ENCODE measurements at places on chromosomes 7 and 10.

DNA sequence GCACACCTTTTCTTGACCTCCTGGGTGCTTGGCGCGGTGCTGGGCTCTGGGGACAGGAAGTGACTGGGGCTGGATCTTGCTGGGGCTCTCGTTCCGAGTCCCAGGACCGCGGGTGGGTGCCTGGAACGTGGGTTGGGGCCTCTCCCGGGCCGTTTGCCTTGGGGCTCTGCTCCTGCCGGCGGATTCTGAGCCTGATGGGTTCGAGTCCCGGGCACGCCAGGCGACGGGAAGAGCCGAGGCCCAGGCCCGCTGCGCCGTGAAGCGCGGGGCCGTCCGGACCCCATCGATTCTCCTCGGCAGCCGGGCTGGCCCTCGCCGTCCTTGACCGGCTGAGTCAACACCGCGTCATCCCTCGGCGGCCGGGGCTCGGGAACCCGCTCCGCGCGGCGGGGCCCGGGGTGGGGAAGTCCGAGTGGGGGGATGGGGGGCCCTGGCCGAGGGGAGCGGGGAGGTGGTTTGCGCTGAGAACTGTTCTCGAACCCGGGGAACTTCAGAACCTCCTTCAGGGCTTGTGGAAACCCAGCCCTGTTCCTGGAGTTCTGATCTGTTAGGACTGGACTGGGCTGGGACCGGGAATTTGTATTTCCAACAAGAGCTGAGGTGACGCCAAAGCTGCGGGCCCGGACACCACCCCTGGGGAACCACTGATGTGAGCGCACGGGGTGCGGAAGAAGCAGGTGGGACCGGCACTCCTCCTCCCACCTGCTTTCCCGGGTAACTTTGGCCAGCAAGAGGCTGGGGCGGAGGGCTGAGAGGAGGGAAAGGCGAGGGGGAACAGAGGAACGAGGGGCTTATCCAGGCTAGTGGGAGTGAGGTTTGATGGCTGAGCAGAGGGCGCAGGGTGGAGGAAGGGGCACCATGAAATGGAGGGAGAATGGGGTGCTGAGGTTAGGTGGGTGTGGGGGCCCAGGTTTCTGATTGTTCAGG is 6.2 kb downstream of the HHEX start:
- DNase-seq: no peak

DNA sequence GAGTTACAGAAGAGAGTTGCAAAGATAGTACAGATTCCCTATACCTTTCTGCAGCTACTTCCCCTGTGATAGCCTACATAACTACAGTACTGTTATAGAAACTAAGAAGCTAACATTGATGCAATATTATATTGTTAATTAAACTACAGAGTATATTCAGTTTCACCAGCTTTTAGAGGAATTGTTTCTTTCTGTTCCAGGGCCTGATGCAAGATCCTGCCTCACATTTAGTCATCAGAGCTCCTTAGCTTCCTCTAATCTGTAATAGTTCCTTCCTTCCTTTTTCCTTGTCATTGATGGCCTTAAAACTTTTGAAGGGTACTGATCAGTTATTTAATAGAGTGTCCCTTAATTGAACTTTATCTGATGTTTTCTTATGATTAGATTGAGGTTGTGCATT is 56.8 kb downstream of the SDHAF3 start:
- DNase-seq: no peak

DNA sequence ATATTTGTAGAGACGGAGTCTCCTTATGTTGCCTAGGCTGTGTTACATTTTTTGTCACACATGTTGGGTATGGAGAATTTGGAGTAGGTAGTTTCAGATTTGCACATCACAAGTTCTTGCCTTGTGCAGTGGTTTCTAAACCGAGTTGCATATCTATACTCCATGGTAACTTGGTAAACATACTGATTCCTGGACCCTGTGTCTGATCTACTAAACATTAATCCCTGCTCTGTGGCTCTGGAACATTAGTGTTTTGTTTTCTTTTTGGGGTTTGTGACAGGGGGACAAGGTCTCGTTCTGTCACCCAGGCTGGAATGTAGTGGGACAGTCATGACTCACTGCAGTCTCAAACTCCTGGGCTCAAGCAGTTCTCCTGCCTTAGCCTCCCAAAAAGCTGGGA is 24.7 kb downstream of the AUTS2 start:
- DNase-seq: no peak

DNA sequence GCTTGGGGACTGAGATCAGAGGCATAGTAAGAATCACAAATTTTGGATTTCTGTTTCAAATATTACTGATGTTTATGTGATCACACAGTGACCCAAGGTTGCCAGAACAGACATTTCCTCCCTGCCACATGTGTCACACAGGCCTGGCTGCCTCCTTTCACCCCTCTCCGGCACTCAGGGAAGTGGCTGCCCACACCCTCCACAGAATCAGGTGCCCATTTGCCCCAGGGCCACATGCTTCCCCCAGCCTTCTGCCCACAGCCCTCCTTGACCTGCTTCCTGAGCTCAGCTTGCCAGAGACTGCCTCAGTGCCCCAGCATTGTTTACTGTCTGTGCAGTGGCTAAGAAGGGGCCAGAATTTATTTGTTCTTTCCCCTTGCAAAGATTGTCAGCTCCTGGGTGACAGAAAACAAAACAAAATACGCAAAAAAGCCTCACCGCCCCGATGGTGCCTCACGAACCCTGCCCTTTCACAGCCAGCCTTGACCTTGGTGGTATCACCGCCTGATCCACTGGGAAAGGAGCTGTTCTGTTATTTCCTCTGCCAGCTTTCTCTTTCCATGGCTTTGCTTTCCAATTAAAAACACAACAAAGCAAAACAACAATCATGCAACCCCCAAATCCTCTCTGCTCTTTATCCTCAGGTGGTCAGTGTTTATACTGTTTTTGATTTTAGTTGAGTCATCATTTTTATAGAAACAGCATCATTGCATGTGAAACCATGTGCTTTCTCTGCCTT is 52.8 kb downstream of the CHN2 start:
- no peak for DNase-seq

DNA sequence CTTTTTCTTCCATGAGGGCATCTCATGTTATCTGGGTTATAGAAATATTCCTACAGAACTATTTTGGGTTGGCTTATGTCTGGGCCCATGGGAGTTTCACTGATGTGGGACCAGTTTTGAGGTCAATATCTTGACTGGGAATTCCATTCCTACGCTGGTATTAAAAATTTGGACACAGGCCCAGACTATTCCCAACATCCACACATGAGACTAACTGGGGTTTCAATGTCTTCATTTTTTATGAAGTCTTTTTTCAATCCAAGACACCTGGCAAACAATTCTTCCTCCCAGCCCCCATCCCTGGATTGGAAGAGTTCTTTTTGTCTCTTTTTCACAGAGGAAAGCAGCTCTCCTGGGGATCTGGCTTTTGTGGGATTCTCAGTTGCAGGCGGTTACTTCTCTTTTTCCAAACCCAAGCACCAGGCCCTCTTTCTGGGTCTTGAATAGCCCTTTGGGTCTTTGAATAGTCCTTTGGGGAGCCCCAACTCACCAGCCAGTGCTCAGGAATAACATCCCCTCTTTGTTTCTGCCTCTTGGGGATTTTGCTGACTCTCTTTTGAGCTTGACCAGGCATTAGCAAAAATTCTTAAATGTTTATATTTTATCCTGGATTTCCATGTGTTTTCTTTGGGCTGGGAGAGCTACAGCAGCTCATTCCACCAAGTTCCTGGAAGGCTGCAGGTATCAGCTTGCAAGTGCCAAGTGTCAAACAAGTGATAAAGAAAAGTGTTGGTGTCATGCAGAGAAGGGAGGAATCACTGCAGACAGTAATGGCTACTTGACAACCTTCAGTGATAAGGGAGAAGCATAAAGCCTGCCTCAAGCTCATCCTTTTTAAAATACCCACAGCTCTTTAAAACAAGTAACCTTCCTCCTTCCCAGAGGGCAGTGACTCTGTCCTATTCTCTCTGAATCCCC is 234.3 kb downstream of the ADAM12 start:
- no peak for DNase-seq

DNA sequence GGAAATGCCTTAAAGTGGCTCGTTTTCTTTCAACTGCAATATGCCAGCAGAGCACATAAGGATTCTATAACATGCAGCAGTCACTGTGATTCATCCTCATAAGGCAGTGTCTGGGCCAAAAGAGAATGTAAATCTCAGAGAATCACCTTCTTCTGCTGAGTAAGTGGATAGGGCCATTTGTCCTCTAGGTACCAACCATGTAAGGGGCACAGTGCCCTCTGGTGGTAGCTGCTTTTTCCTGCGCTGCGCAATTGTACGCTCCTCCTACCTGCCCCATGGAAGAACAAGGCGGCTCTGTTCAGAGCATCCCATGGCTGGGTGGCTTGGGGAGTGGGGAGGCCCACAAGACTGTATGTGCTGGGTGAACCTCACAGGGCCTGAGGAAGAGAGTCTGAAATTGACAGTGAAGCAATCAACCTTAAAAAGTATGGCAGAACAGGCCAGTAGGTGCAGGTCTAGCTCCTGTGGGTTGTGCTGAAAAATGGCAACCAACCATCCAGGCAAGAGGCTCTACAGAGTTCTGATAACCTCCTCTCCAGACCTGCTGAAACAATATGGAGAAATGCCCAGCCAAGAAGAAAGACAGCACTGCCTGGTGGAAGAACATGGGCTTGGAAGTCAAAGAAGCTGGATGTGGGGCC is 78.6 kb upstream of the C10orf90 start:
- peak; percentile 5 for DNase-seq

DNA sequence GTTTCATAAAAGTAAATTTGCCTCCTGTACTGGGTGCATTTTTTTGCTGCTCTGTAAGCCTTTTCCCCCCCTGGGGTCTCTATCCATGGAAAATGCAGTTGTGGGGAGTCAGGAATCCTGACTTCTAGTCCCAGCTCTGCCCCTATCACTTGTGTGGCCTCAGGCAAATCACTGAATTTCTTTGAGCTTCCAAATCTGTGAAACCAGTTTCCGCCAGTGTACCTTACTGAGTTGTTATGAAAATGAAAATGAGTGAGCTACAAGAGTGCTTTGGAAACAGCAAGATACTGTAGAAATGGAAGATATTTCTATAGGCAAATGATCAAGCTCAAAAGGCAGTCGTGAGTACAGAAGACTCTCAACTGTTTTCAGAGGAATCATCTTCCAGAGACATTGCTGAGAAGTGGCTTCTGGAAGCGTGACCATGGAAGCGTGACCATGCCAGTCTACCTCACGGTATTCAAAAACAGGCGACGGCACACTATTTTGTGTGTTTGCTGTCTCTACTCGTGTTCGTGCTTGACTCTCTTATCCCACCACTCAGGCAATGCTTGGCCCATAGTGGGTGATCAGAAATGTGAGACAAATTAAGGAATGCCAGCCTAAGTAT is 107.4 kb downstream of the ATXN7L1 start:
- no peak for DNase-seq

DNA sequence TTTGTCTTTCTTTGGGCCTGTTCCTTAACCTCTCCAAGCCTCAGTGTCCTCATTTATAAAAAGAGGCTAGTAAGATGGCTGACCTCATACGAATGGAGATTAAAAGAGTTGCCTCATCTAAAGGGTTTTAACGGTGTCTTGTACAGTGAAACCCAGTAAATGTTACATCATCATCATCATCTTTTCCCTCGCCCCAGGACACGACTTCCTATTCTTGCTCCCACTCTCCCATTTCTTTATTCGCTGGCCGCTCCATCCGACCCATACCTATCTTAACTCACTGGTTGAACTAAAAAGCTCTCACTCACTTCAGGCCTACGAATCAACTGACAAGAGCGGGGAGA is 554 bp downstream of the FRA10AC1 start:
- DNase-seq: no peak

- DNase-seq: no peak
These were observed 1.6 kb upstream of the ADARB2 start for GRCh38 chr10:1738950-1739349.

GRCh38 chr7:34074421-34074820 is 169.1 kb downstream of the BMPER start:
- DNase-seq: no peak

GRCh38 chr7:139981511-139981895 is 81.2 kb downstream of the PARP12 start:
- no peak for DNase-seq

DNA sequence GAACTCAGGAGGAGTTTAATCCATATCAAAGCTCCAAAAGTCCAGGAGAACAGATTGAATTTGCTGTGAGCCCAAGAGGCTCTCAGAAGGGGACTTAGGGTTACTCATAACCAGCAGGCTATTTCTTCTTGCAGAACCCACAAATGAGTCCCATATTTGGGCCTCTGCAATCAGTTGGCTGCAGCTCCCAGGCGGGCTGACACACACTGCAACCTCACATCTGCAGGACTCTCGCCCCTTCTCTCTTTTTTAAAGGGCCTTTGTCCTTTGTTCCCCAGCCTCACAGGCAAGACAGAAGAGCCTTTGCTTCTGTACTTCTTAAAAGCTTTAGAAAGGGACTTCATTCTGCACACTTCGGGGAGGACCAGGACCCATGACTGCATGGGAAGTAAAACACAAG is 26.7 kb downstream of the CREB3L2 start:
- DNase-seq: no peak

DNA sequence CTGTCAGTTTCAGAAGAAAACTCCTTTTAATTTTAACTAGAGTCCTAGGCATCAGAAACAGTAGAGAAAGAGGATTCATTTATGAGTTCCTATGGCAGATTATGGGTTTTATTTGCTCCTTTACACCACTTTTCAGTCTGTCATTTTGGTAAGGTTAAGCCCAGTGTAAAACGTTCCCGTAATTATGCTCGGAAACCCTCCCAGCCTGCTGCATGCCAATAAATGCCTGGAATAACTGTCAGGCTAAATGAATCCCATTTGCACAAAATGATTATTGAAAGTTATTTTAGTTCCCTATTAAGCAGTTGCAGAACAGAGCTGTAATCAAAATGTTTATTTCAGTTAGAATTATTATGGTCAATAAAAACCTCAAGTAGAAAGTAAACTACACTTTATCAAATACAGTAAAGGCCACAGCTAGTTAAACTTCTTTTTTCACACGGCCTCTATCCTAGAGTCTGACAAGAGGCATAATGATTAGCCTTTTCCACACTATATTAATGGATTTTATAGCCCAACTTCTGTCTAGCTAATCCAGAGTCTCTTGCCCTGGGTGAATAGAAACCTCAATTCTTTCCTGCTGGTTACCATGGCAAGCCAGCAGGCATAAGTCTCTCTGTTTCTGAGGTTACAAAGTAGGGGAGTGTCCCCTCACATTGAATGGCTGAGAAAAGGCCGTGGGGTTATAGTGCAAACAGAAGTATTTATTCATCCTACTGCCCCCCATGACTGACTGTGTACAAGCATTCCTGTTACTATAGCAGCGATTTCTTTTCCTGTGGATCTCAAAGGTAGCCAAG is 80.8 kb upstream of the NPVF start:
- DNase-seq: no peak

- no peak for DNase-seq
These were observed 30.6 kb downstream of the APBB1IP start for GRCh38 chr10:26468700-26469099.

GRCh38 chr7:75962607-75963380 is 31.6 kb downstream of the TMEM120A start:
- peak; percentile 49 for DNase-seq

GRCh38 chr10:92822060-92822634 is 26.2 kb upstream of the EXOC6 start:
- DNase-seq: no peak

GRCh38 chr7:28316489-28316888 is 95.8 kb upstream of the CREB5 start:
- no peak for DNase-seq

- no peak for DNase-seq
These were observed 49.9 kb downstream of the SCIN start for GRCh38 chr7:12620371-12620770.

- DNase-seq: no peak
These were observed 86.3 kb upstream of the STK17A start for GRCh38 chr7:43496596-43496995.
